ENCODE measurements at places on chromosomes 11 and 22. TPM values are rescaled to one million over a fixed set of nuclear protein-coding genes. Genes with fewer than 3 reads are reported as not detected.

- ATAC-seq, result peak; percentile 40
Observed at GRCh38 chr22:49853981-49854831, 562 bp downstream of the ZBED4 start.

- no peak for ATAC-seq
Observed at GRCh38 chr11:69939551-69940245, 120.5 kb upstream of the FGF3 start.

- ATAC-seq, result no peak
Observed at GRCh38 chr22:23816156-23816976, 22.4 kb downstream of the DERL3 start.

GRCh38 chr11:123137431-123138224 lies 57.4 kb downstream of the CLMP start:
- ATAC-seq, result no peak

DNA sequence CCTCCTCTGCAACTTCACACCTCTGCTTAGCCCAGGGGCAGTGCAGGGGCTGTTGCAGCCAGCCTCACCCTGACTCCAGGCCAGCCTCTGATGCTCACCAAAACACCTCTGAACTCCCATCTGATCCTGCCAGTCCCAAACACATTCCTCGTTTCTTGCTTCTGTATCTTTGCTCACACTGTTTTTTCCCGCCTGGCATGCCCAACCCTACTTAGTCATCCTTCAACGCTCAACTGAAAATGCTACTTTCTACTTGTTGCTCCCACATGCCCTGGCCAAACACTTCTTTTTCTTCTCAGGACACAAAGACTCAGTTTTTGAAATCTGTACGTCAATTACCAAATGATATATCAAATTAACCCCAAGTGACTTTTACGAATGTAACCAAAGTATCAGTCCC lies 140.8 kb upstream of the ZBED5 start:
- no peak for ATAC-seq

DNA sequence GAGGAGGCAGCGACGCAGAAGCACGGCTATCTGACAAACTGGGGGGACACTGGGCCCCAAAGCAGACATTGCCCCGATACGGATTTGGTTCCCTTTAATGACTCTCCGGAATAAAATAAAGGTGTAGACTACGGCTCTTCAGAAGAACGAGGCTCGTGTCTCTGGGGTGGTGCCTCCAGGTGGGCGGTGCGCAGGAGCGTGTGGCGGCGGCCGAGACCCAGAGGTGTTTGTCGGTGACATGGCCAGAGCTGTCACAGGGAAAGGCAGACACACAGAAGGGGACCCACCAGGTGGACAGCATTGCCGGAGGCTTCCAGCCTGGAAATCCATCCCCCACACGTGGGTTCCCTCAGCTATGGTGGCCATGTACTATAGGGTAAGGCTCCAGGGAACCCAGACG lies 366.0 kb downstream of the BRD1 start:
- no peak for ATAC-seq

GRCh38 chr22:20423008-20423905 lies 14.4 kb downstream of the SCARF2 start:
- ATAC-seq, result no peak

GRCh38 chr11:2268729-2269600 lies 1.4 kb downstream of the ASCL2 start:
- peak; percentile 80 for ATAC-seq

DNA sequence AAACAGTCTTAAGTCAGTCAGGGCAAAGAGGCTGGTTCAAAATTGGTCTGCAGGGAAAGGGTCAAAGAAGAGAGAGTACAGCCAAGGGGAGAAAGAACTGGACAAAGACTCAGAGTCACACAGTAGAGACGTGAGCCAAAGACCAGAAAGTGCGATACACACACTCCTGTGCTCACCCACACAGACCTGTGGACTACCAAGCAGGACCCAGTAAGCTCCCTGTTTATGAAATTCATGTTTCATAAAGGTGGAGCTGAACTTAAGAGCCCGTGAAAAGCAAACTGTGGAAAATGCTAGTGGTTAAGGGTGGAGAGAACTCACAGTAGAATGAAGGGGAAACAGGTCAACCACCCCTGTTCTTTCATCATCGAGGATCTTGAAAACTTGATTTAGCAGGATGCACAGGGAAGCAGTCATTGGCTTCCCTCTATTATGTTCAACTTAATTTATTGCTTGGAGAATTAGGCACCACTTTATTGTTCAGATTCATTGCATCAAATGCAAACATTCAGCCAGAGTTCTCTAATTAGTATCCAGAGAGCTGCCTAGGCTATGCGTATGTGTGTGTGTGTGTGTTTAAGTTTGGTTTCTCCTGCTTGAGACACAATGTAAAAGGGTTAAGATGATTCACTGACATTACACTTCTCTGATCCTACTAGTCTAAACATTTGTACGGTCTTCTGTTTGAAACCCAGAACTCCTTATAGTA lies 160.9 kb upstream of the MTMR2 start:
- ATAC-seq, result peak; percentile 65

DNA sequence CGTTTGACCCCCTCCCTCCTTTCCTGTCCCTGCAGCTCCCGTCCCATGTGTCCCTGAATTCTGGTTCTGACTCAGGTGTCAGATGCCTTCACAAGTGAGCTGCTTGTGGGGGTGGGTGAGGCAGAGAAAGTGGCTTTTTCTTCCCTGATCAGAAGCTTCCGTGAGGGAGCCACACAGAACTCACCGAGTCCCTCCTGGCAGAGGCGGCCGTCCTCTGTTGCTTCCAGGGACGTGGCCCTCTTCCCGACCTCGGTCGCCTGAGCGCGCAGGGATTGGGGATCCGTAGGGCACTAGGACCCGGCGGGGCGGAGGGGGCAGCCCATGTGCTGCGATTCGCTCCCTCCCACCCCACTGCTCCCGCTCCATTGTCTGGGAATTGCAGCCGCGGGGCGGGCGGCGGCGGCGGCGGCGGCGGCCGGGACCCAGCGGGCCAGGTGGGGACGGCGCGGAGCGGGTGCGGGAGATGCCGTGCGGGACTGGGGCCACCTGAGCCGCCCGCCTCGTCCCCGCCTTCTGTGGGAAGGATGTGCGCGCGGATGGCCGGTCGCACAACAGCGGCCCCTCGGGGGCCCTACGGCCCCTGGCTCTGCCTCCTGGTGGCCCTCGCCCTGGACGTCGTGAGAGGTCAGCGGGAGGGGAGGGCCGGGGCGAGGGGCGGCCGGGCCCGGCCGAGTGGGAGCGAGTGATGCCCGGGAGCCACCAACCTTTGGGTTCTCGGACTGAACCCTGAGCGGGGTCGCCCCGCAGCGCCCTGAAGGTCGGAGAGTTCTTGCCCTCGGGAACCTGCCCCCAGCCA lies at the start of gene TMEM132A:
TMEM132A (plus strand) TSS at position 351 of the 796 bp plus-strand sequence; CDS start at position 525, 174 bp downstream.
- ATAC-seq, result peak; percentile 28

GRCh38 chr11:118295815-118296454 lies 8.6 kb upstream of the CD3E start:
- ATAC-seq, result peak; percentile 84

DNA sequence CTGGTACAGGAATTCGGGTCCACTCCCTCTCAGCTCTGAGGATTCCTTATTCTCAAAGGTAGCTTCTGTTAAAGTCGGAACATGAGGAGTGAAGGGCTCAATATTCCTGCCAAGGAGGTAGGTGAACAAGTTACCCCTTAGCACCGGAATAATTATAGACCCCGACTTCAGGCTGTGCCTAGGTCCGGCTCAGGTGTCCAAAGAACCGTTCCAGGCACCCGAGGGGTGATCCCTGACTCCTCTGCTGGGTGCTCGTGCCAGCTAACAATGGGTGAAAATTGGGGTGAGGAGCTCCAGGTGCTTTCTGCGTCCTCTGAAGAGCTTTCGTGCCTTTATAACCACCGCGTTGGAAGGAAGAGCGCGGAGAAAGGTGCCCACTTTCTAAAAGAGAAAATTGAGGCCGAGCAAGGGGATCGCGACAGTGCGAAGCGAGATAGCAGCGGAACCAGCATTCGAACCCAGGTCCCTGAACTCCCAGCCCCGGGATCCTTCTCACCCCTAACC lies 393 bp downstream of the CYB561A3 start:
- ATAC-seq, result peak; percentile 0

DNA sequence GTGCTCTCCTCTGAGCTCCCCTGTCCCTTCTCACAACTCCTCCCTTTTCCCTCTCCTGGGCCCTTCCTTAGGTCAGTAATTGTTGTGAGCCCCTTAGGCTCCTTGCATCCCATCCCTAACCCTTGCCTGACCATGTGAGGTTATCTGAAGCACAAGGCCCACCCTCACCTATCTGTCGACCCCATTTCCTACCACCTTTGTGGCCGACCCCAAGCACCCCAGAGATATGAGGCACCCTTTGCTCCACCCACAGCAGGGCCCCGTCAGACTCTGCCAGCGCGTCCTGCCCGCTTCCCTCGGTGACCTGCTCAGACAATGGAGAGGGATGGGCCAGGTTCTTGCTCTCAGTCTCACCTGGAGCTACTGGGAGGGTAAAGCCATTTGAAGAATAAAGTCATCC lies 1.3 kb downstream of the GNG3 start:
- ATAC-seq, result peak; percentile 39

GRCh38 chr11:128767591-128768001 lies 73.7 kb downstream of the FLI1 start:
- ATAC-seq, result no peak

DNA sequence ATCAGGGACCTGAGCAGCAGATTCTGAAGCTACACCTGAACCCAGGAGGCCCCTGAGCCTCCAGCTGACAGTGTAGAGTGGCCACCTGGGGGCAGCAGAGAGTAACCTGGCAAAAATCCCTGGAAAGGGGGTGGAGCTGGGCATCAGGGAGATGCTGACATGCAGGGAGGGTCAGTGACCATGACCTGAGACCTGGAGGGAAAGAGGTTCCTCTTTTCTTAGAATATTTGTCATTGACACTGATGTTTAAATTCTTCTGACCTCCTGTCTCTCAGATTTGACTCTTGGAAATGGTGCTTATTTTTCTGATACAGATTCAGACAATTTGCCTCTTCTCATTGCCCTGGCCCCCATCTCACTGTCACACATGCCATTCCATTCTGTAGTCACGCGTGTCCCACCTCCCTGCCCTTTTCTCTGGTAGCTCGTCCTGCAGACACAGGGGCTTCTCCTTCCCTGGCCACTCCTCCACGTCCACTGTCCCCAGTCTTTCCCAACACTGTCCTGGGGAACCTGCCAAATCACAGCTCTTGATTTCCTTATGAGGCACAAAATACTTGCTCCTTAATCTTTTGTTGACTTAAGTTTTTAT lies 117.2 kb upstream of the IGLL5 start:
- ATAC-seq, result peak; percentile 49

GRCh38 chr11:35853971-35854370 lies 89.9 kb upstream of the LDLRAD3 start:
- ATAC-seq, result no peak

GRCh38 chr11:75339685-75340409 lies 11.6 kb downstream of the ARRB1 start:
- peak; percentile 28 for ATAC-seq

DNA sequence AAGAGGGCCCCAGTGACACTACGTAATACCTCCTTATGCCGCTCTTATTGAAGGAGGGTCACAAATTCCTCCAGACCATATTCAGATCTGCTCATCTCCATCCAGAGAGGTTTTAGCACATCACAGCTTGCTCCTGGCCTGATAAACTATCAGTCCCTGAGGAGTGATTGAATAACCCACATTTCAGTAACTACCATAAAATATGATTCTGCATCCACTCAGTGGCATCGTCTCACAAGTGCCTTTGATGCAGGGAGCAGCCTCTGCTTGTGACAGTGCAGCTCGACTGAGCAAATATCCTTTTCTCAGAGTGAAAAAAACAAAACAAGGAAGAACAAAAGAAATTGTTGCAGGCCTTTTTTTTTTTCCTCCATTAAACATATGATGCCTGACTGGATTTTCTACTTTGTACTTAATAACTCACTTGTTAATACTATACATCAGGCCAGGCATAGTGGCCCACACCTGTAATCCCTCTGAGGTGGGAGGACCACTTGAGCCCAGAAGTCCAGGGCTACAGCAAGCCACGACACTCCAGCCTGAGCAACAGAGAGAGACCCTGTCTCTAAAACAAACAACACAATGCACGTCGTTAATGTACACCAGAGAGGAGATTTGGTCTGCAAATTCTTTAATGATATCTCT lies 64.5 kb downstream of the DDX10 start:
- no peak for ATAC-seq

The KRTAP5-10 gene
- not detected for total RNA-seq

The CALCA gene
- not detected for total RNA-seq

The ELF5 gene
- total RNA-seq, result not detected

The PKP3 gene
- total RNA-seq, result not detected

The ALX4 gene
- total RNA-seq, result not detected

The OR52I2 gene
- not detected for total RNA-seq

Data from activated T-helper 17 cell treated with anti-CD3 and anti-CD28 coated beads, Interleukin-2, amount 50 U/mL, for 72 hours (primary cell).